ENCODE measurements at places on chromosomes 16 and 17.

- no peak for DNase-seq
These were observed 50.0 kb downstream of the TENT4B start for GRCh38 chr16:50202926-50203624.

DNA sequence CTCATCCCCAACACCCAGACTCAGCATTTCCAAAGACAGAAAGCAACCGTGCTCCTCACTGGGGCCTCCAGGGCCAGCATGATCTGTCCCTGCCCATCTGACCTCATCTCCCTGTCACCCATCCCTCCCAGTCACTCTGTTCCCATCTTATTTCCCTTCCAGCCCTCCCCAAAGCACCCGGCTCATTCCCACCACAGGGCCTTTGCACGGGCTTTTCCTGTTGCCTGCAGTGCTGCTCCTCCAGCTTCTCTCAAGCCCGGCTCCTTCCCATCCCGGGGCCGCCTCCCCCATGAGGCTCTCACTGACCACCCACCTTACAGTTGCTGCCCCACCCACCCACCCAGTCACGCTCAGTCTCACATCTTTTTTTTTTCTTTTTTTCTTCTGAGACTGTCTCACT lies 54.8 kb downstream of the RMI2 start:
- no peak for DNase-seq

DNA sequence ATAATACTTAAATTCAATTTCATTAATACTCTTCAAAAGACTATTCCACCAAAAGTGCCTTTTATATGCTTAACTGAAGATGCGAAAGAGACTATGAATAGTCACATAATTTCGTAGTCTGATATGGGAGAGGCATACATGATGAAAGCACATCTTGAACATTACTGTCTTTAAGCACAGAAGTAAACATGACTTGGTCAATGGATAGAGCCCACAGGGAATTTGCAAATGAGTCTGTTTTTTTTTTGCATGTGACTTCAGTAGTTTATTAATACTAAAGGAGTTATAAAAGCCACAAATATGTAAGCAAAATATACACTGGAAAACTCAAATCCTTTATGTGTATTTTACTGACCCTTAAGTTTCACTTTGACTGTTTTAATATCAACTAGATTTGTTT lies 15.9 kb downstream of the ADPRM start:
- DNase-seq, result no peak

DNA sequence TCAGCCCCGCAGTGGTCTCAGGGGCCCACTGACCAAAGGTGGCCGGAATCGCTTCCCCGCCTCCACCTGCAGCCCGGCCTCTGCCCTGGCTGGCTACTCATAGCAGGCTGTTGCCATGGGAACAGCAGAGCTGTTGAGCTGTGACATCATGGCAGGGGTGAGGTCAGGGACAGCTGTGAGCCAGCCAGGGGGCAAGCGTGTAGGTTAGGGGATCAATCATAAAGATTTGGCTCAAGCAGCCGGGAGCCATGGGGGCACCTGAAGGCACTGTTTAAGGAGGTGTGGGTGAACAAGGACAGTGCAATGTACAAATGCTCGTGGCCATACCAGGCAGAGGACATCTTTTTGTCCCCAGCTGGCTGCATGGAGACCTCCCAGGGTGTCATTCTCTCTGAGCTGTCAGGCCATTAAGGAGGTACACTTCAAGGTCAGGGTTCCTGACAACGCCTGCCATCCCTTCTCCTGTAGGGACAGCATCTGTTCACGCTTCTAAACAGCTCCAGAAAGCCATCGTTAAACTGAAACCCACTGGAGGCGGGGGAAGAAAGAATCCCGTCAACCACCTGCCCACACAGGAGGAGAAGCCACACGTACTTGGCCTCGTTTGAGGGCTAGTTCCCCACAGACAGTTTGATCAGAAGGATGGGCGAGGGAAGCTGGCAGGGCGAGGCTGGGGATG lies at the start of gene CEP295NL:
Gene CEP295NL (minus strand): TSS at position 101 of the 679 bp plus-strand sequence. CDS start 1,373 bp downstream, outside the sequence.
- DNase-seq, result no peak

- DNase-seq, result no peak
These were observed 19.6 kb upstream of the MFSD6L start for GRCh38 chr17:8818654-8819330.

DNA sequence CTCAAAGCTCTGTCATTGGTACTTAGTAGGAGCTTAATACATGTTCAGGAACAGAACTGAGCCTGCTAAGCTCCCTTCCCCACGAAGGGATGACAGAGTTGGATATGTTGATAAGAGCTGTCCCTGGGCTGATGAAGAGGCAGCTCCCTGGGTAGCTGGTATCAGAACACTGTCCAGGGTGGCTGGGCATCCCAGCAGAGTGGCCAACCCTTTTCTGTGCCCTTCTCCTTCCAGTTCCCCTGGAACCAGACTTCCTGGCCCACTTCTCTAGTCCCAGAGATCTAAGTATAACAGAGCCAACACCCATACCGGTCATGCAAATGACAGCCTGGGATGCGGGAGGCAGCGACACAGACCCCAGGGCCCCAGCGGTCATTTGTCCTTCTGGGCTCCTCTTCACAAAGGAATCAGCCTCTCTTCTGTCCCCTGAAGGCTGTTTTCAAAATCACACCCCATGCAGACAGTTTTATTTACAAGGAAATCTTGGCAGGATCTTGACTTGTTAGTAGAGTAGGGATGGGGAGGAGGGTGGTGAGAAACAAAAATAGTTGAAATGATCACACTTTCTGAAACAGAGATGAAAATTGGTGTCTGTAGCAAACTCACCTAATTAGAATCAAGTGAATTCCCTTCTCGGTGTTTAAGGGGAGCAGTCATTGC lies 1.4 kb upstream of the RHBDL3 start:
- DNase-seq, result no peak

GRCh38 chr17:7888184-7888920 lies at the start of gene CHD3:
CHD3 (plus strand) TSS chr17:7888789; CDS start chr17:7889001, 212 bp downstream.
- peak; percentile 19 for DNase-seq

- DNase-seq, result no peak
These were observed 11.0 kb downstream of the SIAH1 start for GRCh38 chr16:48374255-48374654.

- no peak for DNase-seq
These were observed 621.0 kb downstream of the WWOX start for GRCh38 chr16:78720416-78720815.

GRCh38 chr16:85008271-85008670 lies 3.1 kb downstream of the ZDHHC7 start:
- no peak for DNase-seq

- DNase-seq, result no peak
These were observed 166.8 kb upstream of the CHMP6 start for GRCh38 chr17:80824549-80825470.

GRCh38 chr16:8905168-8905762 lies 23.1 kb downstream of the LITAFD start:
- peak; percentile 13 for DNase-seq

- no peak for DNase-seq
These were observed 10.1 kb downstream of the SLC7A6 start for GRCh38 chr16:68274441-68274840.

DNA sequence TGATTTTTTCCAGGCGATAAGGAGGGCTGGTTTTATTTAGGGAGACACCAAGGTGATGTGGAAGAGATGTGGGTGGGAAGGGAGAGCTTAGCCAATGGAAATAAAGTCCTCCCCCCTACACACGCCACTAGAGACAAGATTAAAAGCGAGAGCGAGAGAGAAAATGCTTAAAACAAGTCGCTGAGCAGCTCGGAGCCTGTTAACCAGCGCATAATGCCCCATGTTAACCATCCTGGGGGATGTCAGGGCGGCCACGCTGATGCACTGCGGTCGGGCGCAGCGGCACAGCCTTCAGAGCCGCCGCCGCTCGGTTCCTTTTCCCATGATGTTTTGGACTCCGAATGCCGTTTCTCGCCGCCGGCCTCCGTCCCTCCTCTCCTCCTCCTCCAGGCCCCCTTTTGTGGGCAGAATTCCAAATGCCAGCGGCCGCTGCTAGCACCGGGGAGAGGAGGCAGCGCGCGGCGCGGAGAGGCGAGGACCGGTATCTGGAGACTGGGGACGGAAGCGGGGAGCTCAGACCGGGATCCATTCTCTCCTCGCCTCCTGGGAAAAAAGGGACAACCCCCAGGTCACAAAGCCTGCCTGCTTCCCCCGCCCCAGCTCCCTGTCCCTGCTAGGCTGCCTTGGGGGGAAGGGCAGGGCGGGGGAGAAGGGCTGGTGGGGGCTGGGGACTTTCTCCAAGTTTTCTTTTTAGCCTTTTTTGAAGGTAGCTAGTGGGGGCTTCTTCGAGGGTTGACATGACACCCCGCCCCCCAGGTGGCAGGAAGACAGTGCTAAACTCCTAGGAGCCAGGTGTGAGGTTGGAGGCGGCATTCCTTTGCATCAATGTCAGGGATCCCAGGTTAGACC lies 98.1 kb upstream of the CCL2 start:
- no peak for DNase-seq

DNA sequence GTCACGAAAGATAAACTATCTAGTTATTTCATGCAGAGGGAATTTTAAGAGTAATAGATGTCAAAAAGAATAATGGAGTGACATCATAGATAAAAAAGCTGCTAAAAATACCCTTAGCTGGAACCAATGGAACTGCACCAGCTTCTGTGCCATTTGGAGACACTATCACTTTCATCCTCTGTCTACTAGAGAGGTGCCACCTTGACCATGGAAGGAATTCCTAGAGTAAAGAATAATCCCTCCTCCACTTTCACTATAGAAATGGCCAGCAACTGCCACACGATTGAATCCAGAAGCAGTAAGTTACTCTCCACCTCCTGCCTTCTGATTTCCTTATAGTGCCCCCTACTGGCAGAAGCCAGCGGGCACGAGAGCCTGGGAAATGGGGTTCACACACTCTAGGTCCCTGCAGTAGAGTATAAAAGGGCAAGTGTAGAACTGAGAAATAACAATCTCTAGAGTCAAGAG lies 2.8 kb upstream of the ALDH3A2 start:
- peak; percentile 68 for DNase-seq

DNA sequence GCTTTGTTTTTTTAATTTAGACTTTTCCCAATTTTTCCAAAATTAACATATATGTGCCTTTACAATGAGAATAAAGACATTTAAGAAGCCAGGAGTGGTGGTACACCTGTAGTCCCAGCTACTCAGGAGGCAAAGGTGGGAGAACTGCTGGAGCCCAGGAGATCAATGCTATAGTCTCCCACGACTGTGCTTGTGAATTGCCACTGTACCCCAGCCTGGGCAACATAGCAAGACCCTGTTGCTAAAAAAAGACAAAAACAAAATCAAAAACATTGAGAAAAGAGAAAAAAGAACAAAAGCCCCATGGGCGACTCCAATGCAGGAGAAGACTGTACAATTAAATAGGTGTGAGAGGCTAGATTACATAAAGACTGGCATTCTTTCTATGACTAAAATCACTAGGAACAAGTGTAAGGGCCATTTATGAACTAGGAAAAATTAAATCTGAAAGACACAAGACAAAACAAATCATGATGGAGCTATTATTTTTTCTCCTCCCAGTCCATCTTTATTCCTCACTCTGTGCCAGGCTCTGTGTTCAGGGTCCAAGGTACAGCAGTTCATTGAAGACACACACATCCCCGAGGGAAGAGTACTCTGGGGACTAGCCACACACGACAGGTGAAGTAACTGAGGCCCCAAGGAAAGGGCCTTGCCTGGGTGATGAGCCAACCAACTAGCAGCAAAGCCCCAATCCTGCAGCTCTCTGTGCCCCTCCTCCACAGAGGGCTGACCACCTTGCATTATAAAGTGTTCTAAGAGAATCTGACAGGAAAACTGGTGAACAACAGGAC lies 79.8 kb downstream of the CREBBP start:
- DNase-seq, result no peak

DNA sequence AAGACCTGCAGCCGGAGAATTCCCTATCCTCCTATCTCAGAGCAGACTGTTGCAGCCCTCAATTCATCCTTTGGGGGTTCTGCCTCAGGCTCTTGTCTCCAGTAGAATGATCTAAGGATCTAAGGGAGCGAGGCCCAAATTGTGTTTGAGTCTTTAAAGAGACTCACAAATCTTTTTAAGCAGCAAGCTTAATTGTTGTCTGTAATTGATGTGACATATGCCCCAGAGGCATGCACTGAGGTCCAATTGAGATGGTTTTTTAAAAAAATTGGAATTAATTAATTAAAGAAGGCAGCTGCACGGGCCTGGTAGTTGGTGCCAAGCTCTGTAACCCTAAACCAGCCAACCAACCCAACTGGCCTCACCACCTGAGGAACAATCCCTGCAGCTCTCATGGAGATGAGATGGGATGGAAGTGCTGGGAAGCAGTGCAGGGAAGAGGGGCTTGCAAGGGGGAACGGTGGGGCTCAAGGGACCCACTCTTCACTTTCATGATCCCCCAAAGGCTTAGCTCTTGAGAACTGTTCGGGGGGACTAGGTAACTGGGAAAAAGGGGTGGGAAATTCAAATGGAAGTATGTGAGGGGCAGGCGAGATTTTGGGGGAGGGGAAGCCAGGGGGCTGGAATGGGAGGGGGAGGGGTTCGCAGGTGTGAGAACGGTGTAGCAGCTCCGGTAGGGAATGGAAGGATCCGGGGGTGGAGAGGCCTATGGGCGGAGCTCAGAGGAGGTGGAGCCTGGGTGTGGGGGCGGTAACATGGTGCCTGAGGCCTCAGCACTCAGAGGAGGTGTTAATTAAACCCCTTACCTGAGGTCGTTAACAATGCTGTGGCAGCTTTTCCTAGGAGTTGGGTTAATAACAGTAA lies 9.2 kb upstream of the ZNF652 start:
- no peak for DNase-seq

DNA sequence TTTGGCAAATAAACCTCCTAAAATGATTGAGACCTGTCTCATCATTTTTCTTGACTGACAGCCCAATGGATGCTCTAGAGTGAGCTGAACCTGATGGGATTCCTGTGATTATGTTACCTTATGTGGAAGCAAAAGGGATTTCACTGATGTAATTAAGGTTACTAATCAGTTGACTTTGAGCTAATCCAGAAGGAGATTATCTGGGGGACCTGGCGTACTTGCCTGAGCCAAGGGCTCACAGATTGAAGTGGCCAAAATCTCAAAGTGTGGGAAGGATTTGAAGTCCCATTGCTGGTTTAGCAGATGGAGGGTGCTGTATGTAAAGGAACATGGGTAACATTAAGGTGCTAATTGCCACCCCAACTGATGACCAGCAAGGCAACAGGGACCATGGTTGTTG lies 214.0 kb downstream of the CPPED1 start:
- no peak for DNase-seq

GRCh38 chr17:40331743-40332641 lies 23.0 kb downstream of the RARA start:
- DNase-seq, result no peak

- DNase-seq, result no peak
These were observed 149.2 kb downstream of the NPIPB5 start for GRCh38 chr16:22659933-22660332.

DNA sequence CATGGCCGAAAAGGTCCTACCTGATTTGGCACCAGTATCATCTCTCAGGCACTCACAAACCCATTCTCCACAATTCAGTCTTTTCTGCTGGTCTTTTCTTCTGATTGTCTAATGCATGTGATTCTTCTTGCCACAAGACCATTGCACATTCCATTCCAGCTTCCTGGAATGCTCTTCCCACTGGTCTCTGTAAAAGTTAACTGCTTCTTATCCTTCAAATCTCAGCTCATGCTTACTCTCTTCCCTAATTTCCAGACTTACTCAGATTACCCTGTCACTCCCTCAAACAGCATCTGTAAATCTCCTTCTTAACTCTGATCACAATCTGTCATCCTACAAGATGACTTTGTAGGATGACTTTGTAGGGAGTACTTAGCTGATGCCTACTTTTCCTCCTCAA lies 320.2 kb downstream of the MAP2K6 start:
- no peak for DNase-seq

Data from CD4-positive, alpha-beta T cell treated with Interleukin-1 beta for 1 hour (primary cell).